ENCODE measurements at places on chromosomes 1 and 21. TPM values are rescaled to one million over a fixed set of nuclear protein-coding genes. Genes with fewer than 3 reads are reported as not detected.

C1orf105 gene
- 0.23 TPM for total RNA-seq

GRCh38 chr21:17429936-17430335 is 82.9 kb upstream of the CXADR start:
- H3K27ac ChIP-seq = no peak overlapping the region
- H3K4me3 ChIP-seq = no peak overlapping the region
- H3K4me1 ChIP-seq = no peaks in the 10 kb centered on the region
- DNase-seq = no peak
- H3K27me3 ChIP-seq = no peaks in the 10 kb centered on the region

NECAP2 gene
- total RNA-seq = 55.2 TPM

DNA sequence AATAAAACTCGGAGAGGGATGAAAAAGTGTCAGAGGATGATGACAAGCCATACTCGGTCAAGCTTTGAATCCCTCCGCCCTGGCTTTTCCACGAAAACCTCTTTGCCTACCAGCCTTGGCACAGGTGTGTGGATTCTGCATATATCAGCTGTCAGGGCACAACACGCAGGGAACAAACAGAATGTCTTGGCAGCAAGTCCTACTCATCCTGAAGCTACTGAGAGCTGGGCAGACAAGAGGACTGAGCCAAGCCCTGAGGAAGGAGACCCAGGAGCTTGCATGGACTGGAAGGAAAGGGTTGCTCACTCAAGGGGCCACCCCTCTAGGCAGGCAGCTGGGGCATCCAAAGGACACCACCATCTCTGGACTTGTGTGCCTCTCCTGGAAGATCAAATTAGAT is 132.4 kb downstream of the HMGB4 start:
- no peaks in the 10 kb centered on the region for H3K4me1 ChIP-seq
- H3K27me3 ChIP-seq = no peaks in the 10 kb centered on the region
- no peak overlapping the region for H3K27ac ChIP-seq

- peaks cover 9% of the 10 kb centered on the region for H3K4me1 ChIP-seq
- no peaks in the 10 kb centered on the region for H3K36me3 ChIP-seq
- H3K27me3 ChIP-seq = no peaks in the 10 kb centered on the region
Observed at GRCh38 chr1:219374636-219375035, 201.0 kb downstream of the LYPLAL1 start.

GRCh38 chr1:8063298-8064036 is 37.4 kb upstream of the ERRFI1 start:
- no peak overlapping the region for H3K27ac ChIP-seq
- no peak for DNase-seq
- H3K4me1 ChIP-seq = peaks cover 10% of the 10 kb centered on the region

DNA sequence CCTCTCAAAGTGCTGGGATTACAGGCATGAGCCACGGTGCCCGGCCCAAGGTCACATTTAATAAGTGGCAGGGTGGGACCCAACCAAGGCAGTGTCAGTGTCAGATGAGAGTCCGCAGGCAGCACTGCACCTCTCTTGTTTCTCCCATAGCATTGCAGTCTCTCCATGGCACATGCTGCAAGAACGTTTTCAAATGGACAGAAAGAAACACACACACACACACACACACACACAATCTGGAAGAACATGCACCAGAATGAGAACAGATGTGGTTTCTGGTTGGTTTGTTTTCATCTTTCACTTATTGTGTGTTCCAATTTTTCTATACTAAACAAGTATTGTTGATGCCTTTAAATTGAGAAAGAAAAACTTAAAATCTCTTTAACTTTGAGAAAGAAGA is 126.5 kb downstream of the SYF2 start:
- H3K4me3 ChIP-seq = no peak overlapping the region
- no peaks in the 10 kb centered on the region for H3K4me1 ChIP-seq
- H3K27ac ChIP-seq = no peak overlapping the region
- no peak for DNase-seq

RGL1 gene
- 32.2 TPM for total RNA-seq

NTMT2 gene
- total RNA-seq = not detected

SSX2IP gene
- total RNA-seq = 38.0 TPM

SAMSN1 gene
- total RNA-seq = 1.2 TPM

DNA sequence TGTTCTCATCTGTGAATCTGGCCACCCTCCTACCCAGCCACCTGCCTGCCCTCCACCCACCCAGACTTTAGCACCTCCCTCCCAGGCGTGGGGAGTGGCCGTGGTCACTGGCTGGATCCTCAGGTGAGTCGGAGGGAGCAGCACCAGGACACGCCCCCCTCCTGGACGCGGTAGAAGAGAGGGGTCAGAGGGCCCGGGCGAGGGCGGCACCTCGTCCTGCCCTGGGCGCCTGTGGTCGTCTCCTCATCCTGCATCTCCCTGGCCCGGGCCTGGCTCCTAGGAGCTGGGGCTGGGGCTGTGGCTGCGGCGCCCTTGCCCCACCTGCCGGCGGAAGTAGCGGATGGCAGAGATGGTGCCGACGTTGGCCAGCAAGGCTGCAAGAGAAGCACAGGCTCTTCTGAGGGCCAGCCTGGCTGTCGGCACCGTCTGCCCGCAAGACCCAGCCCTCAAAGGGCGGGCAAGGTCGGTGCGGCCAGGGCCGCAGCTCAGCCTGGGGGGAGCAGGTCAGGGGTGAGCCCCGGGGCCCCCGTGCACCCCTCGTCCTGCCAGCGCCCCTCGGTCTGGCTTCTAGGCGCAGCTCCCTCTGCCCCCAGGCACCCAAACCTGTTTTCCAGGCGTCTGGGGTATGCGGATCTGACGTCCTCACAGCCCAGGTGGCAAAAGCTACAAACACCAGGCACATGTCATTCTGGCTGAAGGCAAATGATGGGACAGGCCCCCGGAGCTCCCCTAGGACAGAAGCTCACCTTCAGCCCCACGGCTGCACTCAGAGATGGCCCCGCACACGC is 5.8 kb downstream of the PERM1 start:
- peak; percentile 90 for DNase-seq
- no peak overlapping the region for H3K4me3 ChIP-seq
- H3K36me3 ChIP-seq = no peaks in the 10 kb centered on the region

KCNK1 gene
- 16.1 TPM for total RNA-seq

CRYAA gene
- not detected for total RNA-seq

MTF1 gene
- 5.1 TPM for total RNA-seq

CFAP141 gene
- not detected for total RNA-seq

DNA sequence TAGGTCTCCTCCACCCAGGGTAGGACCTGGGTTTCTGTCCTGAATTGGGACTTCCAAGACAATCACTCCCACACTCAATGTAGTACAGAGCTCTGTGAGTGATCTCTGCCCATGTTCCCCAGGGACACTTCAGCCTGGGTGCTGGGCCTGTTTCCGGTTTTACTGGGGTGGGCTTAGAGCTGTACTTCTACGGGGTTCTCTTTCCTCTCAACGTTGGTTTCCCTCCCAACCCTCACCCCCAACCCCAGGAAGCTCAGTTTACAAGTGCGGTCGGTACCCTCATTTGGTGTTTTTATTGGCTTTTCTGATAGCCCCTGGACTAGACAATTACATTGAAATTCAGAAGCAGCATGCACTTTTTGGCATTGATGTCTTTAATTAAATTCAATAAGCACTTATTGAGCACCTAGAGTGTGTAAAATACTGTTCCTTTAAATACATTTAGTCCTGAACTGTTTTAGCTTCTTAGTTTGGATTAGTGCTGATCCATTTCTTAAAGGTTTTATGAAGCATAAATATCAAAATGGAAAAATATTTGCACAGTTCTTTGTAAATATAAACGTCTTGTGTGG is 542 bp upstream of the XPR1 start:
- no peak overlapping the region for H3K4me3 ChIP-seq
- DNase-seq = no peak
- H3K27ac ChIP-seq = peak overlapping the region; percentile 8
- no peaks in the 10 kb centered on the region for H3K36me3 ChIP-seq

GRCh38 chr1:47758341-47759250 is 238.6 kb downstream of the TRABD2B start:
- no peaks in the 10 kb centered on the region for H3K4me1 ChIP-seq
- H3K27ac ChIP-seq = peak overlapping the region; percentile 61
- DNase-seq = peak; percentile 44
- H3K4me3 ChIP-seq = no peak overlapping the region
- H3K27me3 ChIP-seq = no peaks in the 10 kb centered on the region

DNA sequence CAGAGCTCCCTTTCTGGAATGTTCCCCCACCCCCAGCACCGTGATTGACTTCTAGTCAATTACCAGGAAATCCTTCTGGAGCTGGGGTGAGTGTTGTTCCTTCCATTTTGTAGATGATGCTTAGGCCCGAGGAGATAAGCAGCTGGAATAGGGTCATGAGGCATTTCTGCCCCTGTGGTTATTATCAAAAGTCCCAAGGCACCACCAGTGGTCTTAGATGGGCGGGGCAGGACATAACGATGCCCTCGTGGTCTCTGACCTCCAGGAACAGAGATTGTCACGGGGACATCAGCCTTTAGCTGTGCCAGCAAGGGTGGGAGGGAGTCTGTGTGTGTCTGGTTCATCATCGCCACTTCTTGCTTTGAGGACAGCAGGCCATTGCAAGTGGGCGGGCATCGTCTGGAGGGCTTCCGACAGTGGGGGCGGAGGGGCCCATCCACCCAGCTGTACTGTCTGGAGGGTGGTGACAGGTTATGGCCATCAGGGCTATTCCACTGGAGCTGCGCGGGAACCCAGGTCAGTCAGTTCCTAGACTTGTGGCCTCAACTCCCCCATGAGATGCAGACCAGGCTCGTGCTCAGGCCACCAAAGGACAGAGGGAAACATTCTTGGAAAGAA is 22.6 kb downstream of the TNFRSF8 start:
- H3K27me3 ChIP-seq = no peaks in the 10 kb centered on the region
- no peaks in the 10 kb centered on the region for H3K4me1 ChIP-seq
- no peak overlapping the region for H3K4me3 ChIP-seq
- H3K27ac ChIP-seq = no peak overlapping the region

GRCh38 chr1:164745736-164746135 is 186.8 kb downstream of the PBX1 start:
- no peaks in the 10 kb centered on the region for H3K36me3 ChIP-seq
- no peak overlapping the region for H3K27ac ChIP-seq
- DNase-seq = no peak
- peaks cover 15% of the 10 kb centered on the region for H3K4me1 ChIP-seq
- H3K4me3 ChIP-seq = no peak overlapping the region

DNA sequence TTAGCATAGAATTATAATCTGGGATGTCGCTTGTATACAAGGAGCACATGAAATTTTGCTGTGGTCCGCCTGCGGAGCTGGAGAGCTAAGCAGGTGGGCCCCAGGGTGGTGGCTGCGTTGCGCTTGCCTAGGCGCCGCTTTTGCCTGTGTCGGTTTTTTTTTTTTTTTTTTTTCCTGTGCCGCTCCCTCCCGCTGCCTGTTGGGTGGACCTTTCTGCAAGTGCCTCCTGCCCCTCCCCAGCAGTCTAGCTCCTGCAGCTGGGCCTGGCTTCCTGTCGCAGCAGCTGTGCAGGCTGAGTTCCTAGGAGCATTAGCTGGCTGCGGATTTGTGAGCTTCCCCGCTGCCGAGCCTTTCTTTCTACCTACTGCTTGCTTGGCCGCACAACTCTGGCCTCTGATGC is 20.6 kb downstream of the PYHIN1 start:
- H3K4me1 ChIP-seq = no peaks in the 10 kb centered on the region
- no peak overlapping the region for H3K27ac ChIP-seq
- no peaks in the 10 kb centered on the region for H3K36me3 ChIP-seq
- DNase-seq = no peak
- H3K4me3 ChIP-seq = no peak overlapping the region
- H3K27me3 ChIP-seq = no peaks in the 10 kb centered on the region

DNA sequence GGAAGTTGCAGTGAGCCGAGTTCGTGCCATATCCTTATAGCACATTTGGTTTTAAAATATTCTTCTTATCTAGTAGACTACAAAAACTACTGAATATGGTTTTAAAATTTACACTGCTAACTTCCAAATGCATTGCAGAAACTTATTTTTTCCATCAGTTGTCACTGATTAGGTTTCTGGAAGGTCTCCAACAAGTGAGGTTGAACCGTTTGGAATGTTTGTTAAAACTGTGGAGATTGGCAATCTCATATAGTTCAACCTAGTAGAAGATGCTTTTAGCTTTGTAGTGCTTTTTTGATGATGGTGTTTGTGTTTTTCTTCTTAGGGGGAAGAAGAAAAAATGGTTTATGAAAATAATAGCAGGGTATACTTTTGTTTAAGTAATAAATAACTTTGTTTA is 12.9 kb downstream of the CENPF start:
- no peaks in the 10 kb centered on the region for H3K36me3 ChIP-seq
- H3K27me3 ChIP-seq = no peaks in the 10 kb centered on the region
- H3K27ac ChIP-seq = no peak overlapping the region
- H3K4me3 ChIP-seq = no peak overlapping the region
- DNase-seq = no peak

DNA sequence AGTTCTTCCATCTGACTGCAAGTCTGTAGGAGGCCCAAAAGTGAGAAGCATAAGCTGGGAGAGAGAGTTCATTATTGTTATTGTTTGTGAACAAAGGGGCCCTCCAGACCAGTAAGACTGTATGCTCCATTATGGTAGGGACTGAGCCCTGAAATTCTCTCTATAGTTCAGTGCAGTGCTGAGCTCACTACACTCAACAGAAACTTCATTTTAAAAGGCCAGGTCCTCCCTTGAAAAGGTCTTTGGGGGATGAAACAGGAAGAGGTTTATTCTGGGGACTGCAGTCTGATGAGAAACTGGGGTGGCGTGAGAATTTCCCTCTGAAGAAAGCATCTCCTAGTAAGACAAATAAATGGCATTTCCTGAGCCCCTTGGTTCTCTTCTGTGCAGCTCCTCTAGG is 5.5 kb upstream of the GATAD2B start:
- no peaks in the 10 kb centered on the region for H3K27me3 ChIP-seq
- H3K27ac ChIP-seq = no peak overlapping the region
- H3K36me3 ChIP-seq = no peaks in the 10 kb centered on the region
- no peak for DNase-seq
- H3K4me1 ChIP-seq = peaks cover 6% of the 10 kb centered on the region

SMG5 gene
- total RNA-seq = 64.3 TPM

CR2 gene
- total RNA-seq = 0.17 TPM

DNA sequence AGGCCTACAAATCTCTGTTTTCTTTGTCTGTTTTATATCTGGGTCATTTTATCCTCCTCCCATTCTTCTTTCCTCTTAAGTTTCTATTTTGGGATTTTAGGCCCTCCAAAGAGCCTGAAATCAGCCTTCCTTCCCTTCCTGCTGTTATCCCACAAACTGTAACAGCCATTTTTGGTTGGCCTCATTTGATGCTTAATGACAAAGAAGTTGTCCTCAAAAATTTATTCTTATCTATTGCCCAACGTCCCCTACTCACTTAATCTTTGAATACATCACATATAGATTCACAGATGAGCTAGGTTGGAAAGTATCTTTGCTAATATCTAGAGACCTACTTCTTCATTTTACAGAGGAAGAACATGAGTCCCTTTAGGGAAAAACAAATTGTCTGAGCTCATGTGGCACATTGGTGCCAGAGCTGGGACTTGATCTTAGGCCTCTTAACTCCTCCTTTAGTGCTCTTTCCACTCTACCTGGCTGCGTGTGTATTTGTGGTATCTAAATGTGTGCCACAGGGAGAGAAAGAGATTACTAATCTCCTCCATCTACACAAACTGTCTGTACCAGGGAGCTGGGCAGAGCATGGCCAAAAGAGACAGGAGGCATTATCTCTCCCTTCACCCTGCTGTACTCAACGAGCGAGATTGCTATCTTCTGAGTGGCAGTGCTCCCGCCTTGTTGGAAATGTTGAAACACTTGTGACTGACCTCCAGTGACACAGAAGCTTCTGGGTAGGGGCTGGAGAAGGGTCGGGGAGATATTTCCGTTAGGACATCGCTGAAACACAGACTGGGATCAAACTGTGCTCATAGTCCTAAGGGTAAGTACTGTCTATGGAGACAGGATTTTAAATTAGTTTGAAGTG is 30.1 kb downstream of the RHEX start:
- no peak for DNase-seq
- H3K4me3 ChIP-seq = no peak overlapping the region
- no peak overlapping the region for H3K27ac ChIP-seq

GRCh38 chr1:93021539-93022134 is 57.4 kb upstream of the MTF2 start:
- H3K36me3 ChIP-seq = no peaks in the 10 kb centered on the region
- no peaks in the 10 kb centered on the region for H3K4me1 ChIP-seq
- no peaks in the 10 kb centered on the region for H3K27me3 ChIP-seq
- DNase-seq = peak; percentile 59
- no peak overlapping the region for H3K27ac ChIP-seq
- no peak overlapping the region for H3K4me3 ChIP-seq

All from hepatocyte (in vitro differentiated cells).